ENCODE measurements at places on chromosomes 4 and X. TPM values are rescaled to one million over a fixed set of nuclear protein-coding genes. Genes with fewer than 3 reads are reported as not detected.

DNA sequence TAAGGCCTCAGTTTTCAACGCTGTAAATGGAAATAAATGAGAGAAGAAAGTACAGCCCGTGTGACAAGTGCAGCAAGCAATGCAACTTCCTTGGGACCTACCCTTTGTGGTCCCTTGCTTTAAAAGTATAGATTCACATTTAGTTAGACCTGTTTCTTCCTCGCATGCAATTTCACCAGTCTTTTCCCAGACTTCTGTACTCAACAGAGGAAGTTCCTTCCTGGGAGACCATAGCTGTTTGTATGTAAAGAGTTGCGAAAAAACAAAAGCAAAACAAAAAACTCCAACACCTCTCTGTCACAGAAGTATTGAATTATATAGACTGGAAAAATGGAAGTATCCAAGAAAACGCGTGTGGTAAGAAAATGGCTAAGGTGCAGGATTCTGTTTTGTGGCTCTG, 1.1 kb upstream of the IRF2 start:
- peaks cover 31% of the 10 kb centered on the region for H3K4me1 ChIP-seq
- H3K27ac ChIP-seq: peak overlapping the region; percentile 99
- H3K4me3 ChIP-seq: peak overlapping the region; percentile 100
- DNase-seq: no peak
- H3K36me3 ChIP-seq: no peaks in the 10 kb centered on the region

DNA sequence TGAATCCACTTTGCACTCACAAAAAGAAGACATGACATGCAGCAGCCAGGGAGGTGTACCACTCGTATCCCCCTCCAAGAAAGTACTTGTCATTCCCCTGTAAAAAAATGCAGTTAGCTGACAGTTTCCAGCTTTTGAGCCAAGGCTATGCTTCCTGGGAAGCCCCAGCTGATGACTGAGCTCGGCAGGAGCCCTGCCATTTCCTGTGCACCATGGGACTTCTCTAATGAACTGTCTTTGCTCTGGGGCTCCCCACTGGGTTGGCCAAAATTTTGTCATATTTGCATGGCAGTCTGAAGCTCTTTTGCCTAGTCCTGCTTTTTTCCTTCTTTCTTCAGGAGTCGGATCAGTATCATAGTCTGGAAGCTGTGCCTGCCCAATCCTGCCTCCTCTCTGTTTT, 104.5 kb upstream of the MAOA start:
- peak overlapping the region; percentile 41 for H3K4me3 ChIP-seq
- peaks cover 10% of the 10 kb centered on the region for H3K4me1 ChIP-seq
- no peak for DNase-seq
- peak overlapping the region; percentile 5 for H3K27ac ChIP-seq
- H3K36me3 ChIP-seq: no peaks in the 10 kb centered on the region
- no peaks in the 10 kb centered on the region for H3K27me3 ChIP-seq

DNA sequence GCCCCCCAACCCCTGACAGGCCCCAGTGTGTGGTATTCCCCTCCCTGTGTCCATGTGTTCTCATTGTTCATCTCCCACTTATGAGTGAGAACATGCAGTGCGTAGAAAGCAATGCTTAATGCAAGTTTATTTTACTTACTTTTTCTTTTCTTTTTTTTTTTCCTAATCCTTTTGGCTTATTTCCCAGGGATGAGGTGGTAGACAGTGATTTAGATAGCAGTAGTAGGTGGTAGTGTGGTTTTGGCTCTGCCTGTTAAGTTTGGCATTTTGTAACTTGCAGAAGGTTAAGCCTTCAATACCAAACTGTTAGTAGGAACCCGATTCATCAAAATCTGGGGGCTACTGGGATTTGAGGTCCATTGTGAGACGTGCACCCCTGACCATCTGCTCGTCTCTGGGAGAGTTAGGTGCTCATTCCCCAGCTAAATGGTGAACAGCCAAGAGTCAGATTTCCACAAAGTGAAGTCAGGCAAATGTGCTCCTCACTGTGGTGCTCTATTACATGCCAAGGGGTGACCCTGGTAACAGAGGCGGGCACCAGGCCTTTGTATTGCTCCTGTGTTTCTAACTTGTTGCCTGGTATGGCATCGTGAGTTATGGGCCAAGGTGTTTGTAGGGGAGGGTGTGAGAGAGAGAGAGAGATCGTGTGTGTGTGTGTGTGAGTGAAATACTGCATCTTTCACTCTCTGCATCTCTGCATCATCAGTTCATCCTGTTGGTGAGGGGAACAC, 70.3 kb downstream of the PHOX2B start:
- DNase-seq: no peak
- H3K27me3 ChIP-seq: no peaks in the 10 kb centered on the region
- no peaks in the 10 kb centered on the region for H3K4me1 ChIP-seq
- no peak overlapping the region for H3K27ac ChIP-seq
- no peak overlapping the region for H3K4me3 ChIP-seq
- H3K36me3 ChIP-seq: peaks cover 18% of the 10 kb centered on the region

Gene HAUS7
- total RNA-seq: 32.5 TPM

Gene CENPE
- 14.1 TPM for total RNA-seq

Data from type B pancreatic cell (in vitro differentiated cells).